ENCODE measurements at places on chromosomes 4 and X. TPM values are rescaled to one million over a fixed set of nuclear protein-coding genes. Genes with fewer than 3 reads are reported as not detected.

MAP7D2 gene
- total RNA-seq: 0.13 TPM

TEX13B gene
- not detected for total RNA-seq

ETDB gene
- not detected for total RNA-seq

PAGE1 gene
- not detected for total RNA-seq

ALAS2 gene
- total RNA-seq: not detected

APBB2 gene
- 23.0 TPM for total RNA-seq

INTU gene
- 1.0 TPM for total RNA-seq

Data from dermis microvascular lymphatic vessel endothelial cell (primary cell).